ENCODE measurements at places on chromosomes 3 and 15. TPM values are rescaled to one million over a fixed set of nuclear protein-coding genes. Genes with fewer than 3 reads are reported as not detected.
A peak's percentile ranks its signal among the peaks of the same experiment; 100 is the strongest.

ADAMTSL3 gene
- 26.4 TPM for total RNA-seq

SLC15A2 gene
- total RNA-seq = 63.6 TPM

VWA5B2 gene
- total RNA-seq = 0.47 TPM

MFSD1 gene
- total RNA-seq = 102 TPM

PHLDB2 gene
- 33.6 TPM for total RNA-seq

DAZL gene
- total RNA-seq = not detected

IGSF10 gene
- total RNA-seq = 30.9 TPM

GRCh38 chr3:67093305-67093704, 95.2 kb downstream of the KBTBD8 start:
- H3K27me3 ChIP-seq = no peaks in the 10 kb centered on the region
- H3K4me3 ChIP-seq = no peak overlapping the region
- H3K27ac ChIP-seq = no peak overlapping the region
- no peaks in the 10 kb centered on the region for H3K36me3 ChIP-seq
- no peaks in the 10 kb centered on the region for H3K4me1 ChIP-seq
- no peak for DNase-seq

DNA sequence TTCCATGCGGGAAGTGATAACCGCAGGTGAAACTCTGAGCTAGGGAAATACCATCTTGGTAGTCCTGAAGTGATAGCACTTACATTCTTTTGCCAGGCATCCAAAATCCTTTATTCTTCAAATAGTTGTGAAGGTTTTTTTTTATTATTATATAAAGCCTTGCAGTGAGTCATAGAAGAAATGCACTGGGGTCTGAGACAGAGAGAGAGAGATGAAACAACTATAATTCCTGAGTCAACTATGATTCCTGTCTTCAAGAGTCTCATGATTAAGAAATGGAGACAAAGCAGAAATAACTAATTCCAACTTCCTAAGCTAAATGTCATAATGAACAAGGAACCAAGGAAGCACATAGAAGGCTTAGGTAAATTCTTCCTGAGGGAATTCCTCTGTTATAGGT, 495.6 kb downstream of the LPP start:
- H3K4me3 ChIP-seq = no peak overlapping the region
- no peak overlapping the region for H3K27ac ChIP-seq
- peaks cover 6% of the 10 kb centered on the region for H3K4me1 ChIP-seq
- no peak for DNase-seq

- DNase-seq = peak; percentile 82
- H3K4me1 ChIP-seq = peaks cover 14% of the 10 kb centered on the region
- no peak overlapping the region for H3K27ac ChIP-seq
These were observed 28.5 kb upstream of the KCTD6 start for GRCh38 chr3:58463181-58463941.

- H3K36me3 ChIP-seq = no peaks in the 10 kb centered on the region
- H3K4me1 ChIP-seq = peaks cover 19% of the 10 kb centered on the region
These were observed 20.6 kb downstream of the NEO1 start for GRCh38 chr15:73072894-73073293.

- no peak overlapping the region for H3K27ac ChIP-seq
- H3K4me1 ChIP-seq = peaks cover 18% of the 10 kb centered on the region
- no peak for DNase-seq
- H3K36me3 ChIP-seq = no peaks in the 10 kb centered on the region
- no peak overlapping the region for H3K4me3 ChIP-seq
These were observed 1.4 kb upstream of the LRRC3B start for GRCh38 chr3:26621176-26621575.

DNA sequence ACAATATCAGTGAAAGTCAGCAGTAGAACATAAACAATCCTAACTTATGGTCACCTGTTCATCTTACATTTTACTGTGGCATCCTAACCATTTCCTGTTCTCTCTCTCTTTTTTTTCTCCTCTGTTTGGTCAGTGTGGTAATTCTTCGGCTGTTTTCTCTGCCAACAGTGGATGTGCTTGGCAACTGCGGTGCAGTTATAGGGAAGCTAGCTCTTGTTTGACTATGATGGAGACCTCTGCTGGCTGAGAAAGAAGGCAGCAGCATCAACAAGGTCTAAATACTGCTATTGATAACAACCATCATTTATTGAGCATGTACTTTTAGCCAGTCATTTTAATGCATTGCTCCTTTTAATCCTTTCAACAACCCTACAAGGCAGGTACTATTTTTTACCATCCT, 723 bp upstream of the DRD3 start:
- no peak overlapping the region for H3K4me3 ChIP-seq
- H3K27ac ChIP-seq = no peak overlapping the region
- no peaks in the 10 kb centered on the region for H3K36me3 ChIP-seq
- no peaks in the 10 kb centered on the region for H3K27me3 ChIP-seq

DNA sequence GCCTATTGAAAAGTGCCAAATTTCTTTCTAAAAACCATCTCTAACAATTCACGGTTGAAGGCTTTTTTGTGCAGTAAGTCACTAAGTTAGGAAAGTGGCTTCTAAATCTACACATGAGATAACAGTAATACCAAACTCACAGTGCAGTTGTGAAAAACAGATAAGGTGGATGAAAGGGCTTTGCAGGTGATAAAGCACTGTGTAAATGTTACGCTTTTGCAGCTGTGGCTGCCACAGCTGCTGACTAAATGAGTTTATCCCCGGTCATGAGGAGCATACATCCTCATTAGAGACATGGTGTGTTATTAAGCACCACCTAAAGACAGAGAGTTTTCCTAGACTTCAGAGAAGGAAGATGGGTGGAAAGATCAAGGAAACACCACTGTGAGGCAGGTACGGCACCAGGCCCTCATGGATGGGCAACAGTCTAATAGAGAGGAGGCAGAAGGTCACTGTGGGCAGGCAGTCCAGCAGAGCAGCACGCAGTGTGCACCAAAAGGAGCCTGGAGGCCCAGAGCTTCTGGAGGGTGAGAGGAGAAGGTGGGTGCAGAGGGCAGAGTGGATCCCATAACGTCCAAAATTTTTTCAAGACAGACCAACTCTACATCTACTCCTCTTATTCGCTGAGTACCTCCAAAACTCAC, 68.5 kb downstream of the FMN1 start:
- no peak for DNase-seq
- H3K36me3 ChIP-seq = no peaks in the 10 kb centered on the region
- peaks cover 14% of the 10 kb centered on the region for H3K4me1 ChIP-seq
- no peak overlapping the region for H3K4me3 ChIP-seq

Measured in lower lobe of right lung (tissue), 2 donors.